Activated CD8-positive, alpha-beta T cell treated with anti-CD3 and anti-CD28 coated beads, Interleukin-2, amount 10 ng/mL, durations not matched to agents 7 days and 5 days (primary cell): ENCODE measurements at places on chromosomes 3 and 15. TPM values are rescaled to one million over a fixed set of nuclear protein-coding genes. Genes with fewer than 3 reads are reported as not detected.
A peak's percentile ranks its signal among the peaks of the same experiment; 100 is the strongest.

Gene LRRC31
- not detected for total RNA-seq

Gene VEPH1
- total RNA-seq = not detected

Gene RARB
- not detected for total RNA-seq

Gene PATL2
- 27.4 TPM for total RNA-seq

Gene AADACL2
- not detected for total RNA-seq

DNA sequence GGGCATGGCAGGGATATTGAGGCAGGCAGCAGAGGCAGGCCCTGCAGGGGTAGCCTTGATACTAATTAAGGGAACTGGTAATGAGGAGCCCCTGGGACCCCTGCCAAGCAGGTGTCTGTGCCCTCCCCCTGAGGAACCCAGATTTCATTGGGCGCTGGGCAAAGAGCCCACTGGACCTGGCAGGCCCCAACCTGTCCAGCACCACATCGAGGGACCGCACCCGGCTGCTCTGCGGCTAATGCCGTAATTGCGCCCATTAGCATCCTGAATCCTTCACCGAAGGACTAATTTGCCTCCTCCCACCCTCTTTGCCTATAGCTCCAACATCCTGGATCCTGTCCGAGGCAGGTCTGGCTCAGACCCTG, 13.7 kb upstream of the SEMA3B start:
- DNase-seq = no peak
- H3K27ac ChIP-seq = no peak overlapping the region
- peaks cover 15% of the 10 kb centered on the region for H3K4me1 ChIP-seq
- H3K27me3 ChIP-seq = no peaks in the 10 kb centered on the region

DNA sequence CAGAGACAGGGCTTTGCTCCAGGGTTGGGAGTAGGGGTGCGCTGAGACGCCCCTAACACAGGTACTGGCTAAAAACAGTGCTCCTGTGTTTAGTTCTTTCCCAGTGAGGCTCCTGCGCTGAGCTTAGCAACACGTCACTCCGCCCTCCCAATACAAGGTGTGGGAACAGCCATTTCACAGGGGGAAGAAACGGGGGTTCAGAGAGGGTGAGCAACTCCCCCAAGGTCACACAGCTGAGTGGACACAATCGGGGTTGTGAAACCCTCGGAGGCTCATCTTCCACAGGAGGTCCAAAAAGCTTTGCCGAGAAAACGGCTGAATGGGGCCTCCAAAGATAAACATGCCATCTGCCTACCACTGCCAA, 628 bp downstream of the PRRT3 start:
- H3K27me3 ChIP-seq = no peaks in the 10 kb centered on the region
- DNase-seq = no peak
- H3K4me3 ChIP-seq = peak overlapping the region; percentile 78
- no peak overlapping the region for H3K27ac ChIP-seq
- H3K4me1 ChIP-seq = peaks cover 20% of the 10 kb centered on the region
- H3K36me3 ChIP-seq = peaks cover 5% of the 10 kb centered on the region

GRCh38 chr15:24017470-24017869, 330.4 kb upstream of the NDN start:
- no peaks in the 10 kb centered on the region for H3K27me3 ChIP-seq
- H3K4me3 ChIP-seq = no peak overlapping the region
- DNase-seq = no peak

- no peaks in the 10 kb centered on the region for H3K36me3 ChIP-seq
- peaks cover 3% of the 10 kb centered on the region for H3K4me1 ChIP-seq
- H3K4me3 ChIP-seq = no peak overlapping the region
- no peak overlapping the region for H3K27ac ChIP-seq
- H3K27me3 ChIP-seq = peaks cover 5% of the 10 kb centered on the region
- DNase-seq = peak; percentile 37
These were observed 126.0 kb upstream of the ANKRD28 start for GRCh38 chr3:15923640-15924405.

DNA sequence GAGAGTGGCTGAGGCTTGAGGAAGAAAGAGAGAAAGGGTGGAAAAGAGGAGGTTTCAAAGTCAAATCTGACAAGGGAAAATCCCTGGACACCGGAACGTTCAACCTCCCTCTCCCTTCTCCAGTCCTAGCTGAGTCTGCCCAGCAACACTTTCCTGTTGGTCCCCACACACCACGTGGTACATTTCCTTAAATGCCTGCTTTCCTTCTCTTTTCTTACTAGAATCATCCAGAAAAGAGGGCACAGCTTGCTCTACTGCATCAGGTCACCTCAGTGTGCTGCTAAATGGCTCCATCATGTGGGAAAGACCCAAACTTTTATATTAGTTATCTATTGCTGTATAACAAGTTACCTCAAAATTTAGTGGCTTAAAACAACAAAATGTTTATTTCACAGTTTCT, 181.2 kb downstream of the NECTIN3 start:
- no peak overlapping the region for H3K4me3 ChIP-seq
- no peak for DNase-seq
- peaks cover 35% of the 10 kb centered on the region for H3K4me1 ChIP-seq
- no peaks in the 10 kb centered on the region for H3K27me3 ChIP-seq
- peak overlapping the region; percentile 5 for H3K27ac ChIP-seq

DNA sequence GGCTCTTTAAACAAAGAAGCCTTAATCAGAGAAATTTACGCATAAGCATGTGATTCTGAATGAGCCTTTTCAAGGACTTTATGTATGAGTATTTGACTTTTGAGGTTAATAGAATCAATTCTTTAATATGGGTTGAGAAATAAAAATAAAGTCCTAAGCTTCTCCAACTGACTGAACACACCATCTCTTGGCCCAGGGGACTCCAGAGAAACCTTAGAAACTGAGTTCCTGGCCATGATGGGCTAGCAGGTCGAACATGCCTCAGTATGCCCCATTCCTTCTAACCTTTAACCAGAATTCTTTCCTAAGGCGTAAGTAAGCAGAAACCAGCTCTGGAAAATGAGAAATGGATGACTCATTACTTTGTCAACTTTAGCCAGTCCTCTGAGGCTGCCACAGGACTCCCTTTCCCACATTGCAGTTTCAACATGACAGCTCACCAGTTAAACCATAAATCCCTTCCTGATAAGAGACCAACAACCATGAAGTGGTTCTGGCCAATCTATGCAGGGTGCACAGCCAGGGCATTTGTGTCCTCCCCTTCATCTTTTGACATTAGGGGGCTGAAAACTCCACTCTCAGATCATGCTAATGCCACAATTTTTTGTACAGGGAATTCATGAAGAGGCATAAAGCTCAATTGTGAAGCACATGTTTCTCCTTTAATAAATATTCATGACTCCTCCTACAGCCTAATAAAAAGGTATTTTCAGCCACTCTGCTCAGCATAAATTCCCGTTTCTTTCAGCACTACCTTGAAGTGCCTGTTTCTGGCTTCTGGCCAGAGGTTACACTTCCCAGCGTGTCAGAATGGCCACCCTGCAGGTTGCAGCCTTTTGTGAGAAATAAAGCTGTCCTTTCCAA, 33.3 kb downstream of the TM4SF18 start:
- no peak overlapping the region for H3K4me3 ChIP-seq
- peak; percentile 13 for DNase-seq
- H3K27ac ChIP-seq = no peak overlapping the region
- H3K4me1 ChIP-seq = no peaks in the 10 kb centered on the region

DNA sequence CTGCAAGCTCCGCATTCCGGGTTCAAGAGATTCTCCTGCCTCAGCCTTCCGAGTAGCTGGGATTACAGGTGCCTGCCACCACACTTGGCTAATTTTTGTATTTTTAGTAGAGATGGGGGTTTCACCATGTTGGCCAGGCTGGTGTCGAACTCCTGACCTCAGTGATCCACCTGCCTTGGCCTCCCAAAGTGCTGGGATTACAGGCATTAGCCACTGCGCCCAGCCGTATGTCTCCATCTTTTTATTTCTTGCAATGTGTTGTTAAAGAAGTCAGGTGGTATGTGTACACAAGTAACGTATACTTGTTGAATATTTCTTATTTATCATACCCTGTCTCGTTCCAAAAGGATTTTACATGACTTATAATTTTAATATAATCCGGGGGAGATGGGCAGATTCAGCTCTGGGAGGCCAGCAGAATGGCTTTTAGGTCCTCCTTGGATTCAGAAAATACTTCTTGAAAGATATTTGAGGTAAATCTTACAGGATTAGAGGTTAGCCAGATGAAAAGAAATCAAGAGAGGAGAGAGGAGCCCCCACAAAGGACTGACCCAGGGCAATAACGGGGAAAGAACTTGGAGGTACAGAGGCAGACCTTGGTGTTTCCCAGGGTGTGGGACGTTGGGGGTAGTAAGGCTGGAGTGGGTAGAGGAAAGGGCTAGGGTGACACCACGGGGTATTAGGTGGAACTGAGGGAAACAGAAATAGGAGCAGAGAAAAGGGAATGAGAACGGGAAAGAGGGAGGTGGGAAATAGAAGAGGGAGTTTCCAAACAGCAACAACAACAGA, 27.2 kb upstream of the MUC20 start:
- no peaks in the 10 kb centered on the region for H3K27me3 ChIP-seq
- peaks cover 9% of the 10 kb centered on the region for H3K4me1 ChIP-seq
- no peak overlapping the region for H3K4me3 ChIP-seq
- H3K27ac ChIP-seq = no peak overlapping the region
- peak; percentile 20 for DNase-seq

GRCh38 chr3:139676108-139676507, 1.7 kb downstream of the NMNAT3 start:
- H3K27ac ChIP-seq = no peak overlapping the region
- no peak for DNase-seq
- no peaks in the 10 kb centered on the region for H3K36me3 ChIP-seq
- H3K27me3 ChIP-seq = peaks cover 10% of the 10 kb centered on the region
- peaks cover 6% of the 10 kb centered on the region for H3K4me1 ChIP-seq

DNA sequence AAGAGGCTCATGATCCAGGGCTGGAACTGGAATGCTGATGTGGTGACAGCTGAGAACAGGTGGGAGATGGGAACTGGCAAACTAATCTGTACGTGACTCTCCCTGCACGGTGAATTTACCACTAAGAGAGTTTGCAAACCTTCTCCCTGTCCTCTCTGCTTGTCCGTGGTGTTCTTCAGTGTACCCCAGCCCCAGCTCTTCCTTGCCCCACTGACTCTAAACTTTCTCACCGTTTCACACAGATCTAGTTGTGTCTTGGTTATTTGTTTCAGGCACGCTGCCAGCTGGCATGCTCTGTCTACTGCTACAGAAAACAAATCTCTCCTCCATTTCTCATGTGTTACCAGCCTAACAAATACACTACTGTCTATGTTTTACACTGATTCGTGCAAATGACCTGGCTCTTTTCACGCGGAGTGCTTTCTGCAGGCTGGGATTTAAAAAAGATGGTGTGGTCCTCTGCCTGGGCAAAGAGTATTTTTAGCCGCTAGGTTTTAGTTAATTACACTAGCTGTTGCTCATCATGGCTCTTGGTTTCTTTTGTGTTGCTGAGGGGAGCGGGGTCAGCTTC, 192.7 kb upstream of the LRIG1 start:
- no peak for DNase-seq
- H3K27me3 ChIP-seq = peaks cover 2% of the 10 kb centered on the region
- no peaks in the 10 kb centered on the region for H3K4me1 ChIP-seq
- H3K36me3 ChIP-seq = no peaks in the 10 kb centered on the region

- DNase-seq = no peak
- peaks cover 41% of the 10 kb centered on the region for H3K4me1 ChIP-seq
- H3K36me3 ChIP-seq = peaks cover 61% of the 10 kb centered on the region
- no peak overlapping the region for H3K27ac ChIP-seq
- no peak overlapping the region for H3K4me3 ChIP-seq
These were observed 51.8 kb downstream of the CMTM7 start for GRCh38 chr3:32443478-32443877.

- no peak for DNase-seq
- peaks cover 6% of the 10 kb centered on the region for H3K4me1 ChIP-seq
- no peak overlapping the region for H3K27ac ChIP-seq
- no peaks in the 10 kb centered on the region for H3K36me3 ChIP-seq
These were observed 253.7 kb upstream of the TLE3 start for GRCh38 chr15:70351391-70351790.

DNA sequence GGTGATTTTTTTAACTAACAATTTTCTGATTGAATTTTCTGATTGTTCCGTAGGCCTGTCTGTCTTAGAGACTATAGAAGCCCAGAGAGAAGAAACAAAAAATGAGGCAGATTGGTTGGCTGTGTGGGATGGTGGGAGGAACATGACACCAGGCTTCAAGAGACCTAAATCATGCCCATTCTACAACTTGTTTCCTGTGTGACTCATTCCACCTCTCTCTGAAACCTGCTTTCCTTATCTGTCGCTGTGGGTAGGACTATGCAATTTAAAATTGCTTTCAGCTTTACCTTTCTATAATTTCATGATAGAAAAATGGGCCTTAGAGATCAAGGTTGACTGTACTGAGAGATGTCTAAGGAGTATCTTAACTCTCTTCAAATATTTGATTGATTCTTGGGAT, 44.5 kb downstream of the OXNAD1 start:
- H3K4me3 ChIP-seq = peak overlapping the region; percentile 76
- peak overlapping the region; percentile 93 for H3K27ac ChIP-seq
- peaks cover 90% of the 10 kb centered on the region for H3K36me3 ChIP-seq
- H3K4me1 ChIP-seq = peaks cover 94% of the 10 kb centered on the region

DNA sequence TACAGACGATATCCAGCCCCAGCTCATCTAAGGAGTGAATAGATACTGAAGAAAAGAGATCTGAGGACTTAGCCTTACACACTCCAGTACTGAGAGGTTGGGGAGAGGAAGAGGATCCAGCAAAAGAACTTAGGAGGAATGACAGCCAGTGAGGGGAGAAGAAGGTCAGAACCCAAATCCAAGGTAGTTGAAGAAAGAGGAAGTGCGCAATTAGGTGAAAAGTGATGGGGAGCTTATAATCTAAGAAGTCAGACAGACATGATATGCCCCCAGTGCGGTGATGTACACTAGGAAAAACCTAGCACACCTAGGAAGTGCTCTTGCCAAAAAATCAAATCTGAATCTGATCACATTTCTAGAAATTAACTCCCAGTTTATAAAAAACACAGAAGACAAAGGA, 20.6 kb downstream of the ENTPD3 start:
- H3K27ac ChIP-seq = no peak overlapping the region
- peaks cover 3% of the 10 kb centered on the region for H3K27me3 ChIP-seq
- H3K36me3 ChIP-seq = no peaks in the 10 kb centered on the region
- no peaks in the 10 kb centered on the region for H3K4me1 ChIP-seq
- no peak overlapping the region for H3K4me3 ChIP-seq

DNA sequence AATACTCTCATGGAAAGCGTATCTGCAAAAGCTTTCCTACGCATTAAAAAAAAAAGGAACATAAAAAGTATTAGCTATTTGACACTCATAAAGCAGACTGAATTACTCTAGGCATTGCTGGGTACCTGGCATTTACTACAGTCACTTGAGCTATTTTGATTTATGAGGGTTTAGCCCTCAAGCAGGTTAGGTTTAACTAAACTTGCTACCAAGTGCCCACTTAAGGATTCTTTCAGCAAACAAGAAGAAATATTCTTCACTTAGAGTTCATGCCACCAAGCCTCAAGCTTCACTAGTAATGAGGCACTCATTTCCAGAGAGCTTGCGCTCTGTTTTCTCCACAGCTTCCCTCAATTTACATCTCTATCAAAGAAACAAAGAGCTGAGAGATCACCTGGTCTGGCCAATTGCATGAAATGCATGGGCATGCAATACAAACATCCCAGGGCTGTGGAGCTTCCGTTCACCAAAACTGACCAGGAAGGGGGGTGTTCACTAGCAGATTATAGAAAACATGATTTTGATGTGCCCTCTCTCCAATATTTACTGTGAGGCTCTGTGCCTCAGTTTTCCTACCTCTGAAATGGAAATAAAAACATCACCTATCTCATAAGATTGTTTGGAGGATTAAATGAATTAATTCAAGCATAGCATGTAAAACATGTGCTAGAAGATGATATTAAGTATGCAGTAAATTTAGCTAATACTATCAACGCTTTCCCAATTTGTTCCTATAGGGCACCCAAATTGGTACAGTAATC, 217.3 kb downstream of the RORA start:
- H3K4me3 ChIP-seq = no peak overlapping the region
- no peak for DNase-seq
- no peaks in the 10 kb centered on the region for H3K36me3 ChIP-seq
- H3K4me1 ChIP-seq = no peaks in the 10 kb centered on the region
- peaks cover 42% of the 10 kb centered on the region for H3K27me3 ChIP-seq

GRCh38 chr3:187794731-187795130, 49.5 kb upstream of the BCL6 start:
- H3K27ac ChIP-seq = no peak overlapping the region
- H3K4me1 ChIP-seq = peaks cover 47% of the 10 kb centered on the region
- no peaks in the 10 kb centered on the region for H3K27me3 ChIP-seq
